ENCODE measurements at places on chromosomes 13 and 19.

DNA sequence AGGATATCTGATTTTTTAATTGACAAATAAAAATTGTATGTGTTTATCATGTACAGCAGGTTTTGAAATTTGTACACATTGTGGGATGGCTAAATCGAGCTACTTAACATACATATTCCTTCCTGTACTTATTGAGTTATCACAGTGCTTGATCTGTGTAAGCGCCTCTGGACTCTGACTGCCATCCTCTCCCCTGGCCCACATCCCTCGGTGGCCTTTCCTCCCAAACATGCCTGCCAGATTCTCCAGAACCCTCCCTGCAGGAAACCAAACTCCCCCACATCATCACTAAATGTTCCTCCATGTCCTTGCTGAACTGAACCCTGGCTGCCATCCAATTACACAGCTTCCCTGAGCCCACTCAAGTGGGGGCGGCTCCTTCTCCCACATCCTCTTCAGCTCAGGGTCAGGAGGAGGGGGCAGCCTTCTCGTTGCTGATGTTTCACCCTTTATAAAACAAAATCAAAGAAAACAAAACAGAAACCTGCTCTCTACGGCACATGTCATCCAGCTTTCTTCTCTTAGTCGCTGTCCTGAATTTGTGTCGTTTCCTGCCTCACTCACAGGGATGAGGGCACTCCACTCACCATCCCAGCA, 97.1 kb upstream of the SPATA13 start:
- DNase-seq = no peak

DNA sequence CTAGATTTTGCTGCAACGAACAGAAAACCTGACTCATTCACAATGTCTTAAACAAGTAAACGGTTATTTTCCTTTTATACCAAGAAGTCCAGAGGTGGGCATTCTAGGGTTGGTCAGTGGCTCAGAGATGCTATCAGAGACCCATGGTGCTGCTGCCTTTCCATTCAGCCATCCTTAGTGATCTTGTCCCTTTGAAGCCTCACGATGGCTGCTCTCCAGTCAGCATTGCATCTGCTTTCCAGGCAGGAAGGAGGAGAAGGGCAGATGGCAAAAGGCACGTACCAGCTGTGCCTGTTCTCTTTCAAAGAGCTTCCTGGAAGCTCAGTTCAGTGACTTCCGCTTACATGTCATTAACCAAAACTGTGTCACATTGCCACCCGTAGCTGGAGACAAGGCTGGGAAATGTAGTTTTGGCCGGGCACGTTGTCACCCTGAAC, 30.1 kb downstream of the WDFY2 start:
- DNase-seq = peak; percentile 69

DNA sequence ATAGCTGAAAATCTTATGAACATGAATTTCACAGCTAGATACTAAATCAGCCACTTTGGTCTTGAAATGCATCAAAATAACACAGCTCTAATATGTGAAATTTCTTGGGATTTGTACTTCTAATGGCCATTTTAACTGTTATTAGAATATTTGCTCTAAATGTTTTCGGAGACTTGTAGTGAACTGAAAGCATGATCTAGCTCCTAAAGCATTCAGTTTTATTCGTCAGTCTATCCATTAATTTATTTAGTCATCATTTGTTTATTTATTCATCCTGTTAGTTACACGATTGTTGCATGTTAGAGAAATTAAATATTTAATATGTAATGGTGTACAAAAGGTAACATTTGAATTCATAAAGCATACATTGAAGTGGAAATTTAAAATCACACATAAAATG, 1132.7 kb downstream of the SLITRK1 start:
- DNase-seq = no peak

GRCh38 chr19:51903192-51903591, 1.6 kb downstream of the ZNF649 start:
- DNase-seq = no peak

DNA sequence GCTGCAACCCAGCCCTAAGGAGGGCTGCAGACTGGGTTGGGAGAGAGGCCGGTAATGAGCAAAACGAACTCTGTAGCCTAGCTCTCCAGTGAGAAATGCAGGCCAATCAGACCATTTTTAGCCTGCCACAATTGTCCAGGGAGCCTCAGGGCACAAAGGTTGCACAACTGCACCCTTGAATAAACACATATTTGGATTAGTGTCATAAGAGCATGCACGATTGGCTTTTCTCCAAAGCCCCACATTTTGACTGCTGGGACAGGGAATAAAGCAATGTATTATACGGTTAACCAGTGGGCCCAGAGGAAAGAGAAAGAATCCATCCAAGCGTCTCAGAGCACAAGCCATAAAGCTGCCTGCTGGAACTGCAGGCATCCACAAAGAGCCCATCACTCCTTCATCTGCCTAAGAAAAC, 729.4 kb upstream of the SGCG start:
- DNase-seq = no peak

GRCh38 chr13:32134241-32135055, 102.9 kb downstream of the FRY start:
- no peak for DNase-seq

DNA sequence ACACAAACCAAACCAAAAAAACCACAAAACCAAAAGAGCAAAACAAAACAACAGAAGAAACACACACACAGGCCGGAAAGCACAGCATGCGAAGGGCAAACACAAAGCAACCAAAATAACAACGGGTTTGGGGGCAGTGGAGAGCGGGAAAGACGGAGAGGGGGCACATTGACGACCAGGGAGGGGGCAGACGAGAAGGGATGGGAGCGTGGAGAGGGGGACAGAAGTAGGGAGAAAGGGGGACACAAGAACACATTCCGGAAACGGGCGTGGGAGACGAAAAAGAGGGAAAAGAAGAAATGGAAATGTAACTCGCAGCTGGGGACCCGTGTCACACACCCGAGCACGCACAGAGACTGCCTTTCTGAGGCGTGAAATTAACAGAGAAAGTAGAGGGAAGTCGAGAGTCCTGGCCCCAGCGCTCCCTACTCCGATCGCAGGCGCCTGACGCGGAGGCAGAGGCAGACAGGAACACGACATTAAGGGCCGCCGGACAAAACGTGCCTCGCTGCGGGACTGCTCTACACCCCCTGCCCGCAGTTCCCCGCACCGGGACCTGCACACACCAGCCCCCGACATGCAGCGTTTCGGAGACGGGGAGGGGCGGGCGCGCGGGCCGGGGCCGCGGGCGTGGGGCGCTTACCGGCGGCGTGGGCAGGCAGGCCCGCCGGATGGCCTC, 652 bp downstream of the POU4F1 start:
- peak; percentile 70 for DNase-seq

DNA sequence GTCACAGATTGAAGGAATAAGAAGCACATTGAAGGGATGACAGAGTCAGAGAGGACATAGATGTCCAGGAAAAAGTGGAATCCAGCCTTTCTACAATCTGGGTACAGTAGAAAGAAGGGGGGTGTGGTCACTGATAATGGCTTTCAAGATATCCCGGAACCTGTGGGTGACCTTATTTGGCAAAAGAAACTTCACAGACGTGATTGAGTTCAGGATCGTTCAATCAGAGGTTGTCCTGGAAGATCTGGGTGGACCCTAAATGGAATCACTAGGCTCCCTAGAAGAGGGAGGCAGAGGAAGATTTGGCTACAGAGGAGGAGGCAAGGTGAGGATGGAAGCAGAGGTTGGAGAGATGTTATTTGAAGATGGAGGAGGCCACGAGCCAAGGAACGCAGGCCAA, 13.0 kb upstream of the SYCN start:
- no peak for DNase-seq

GRCh38 chr13:61179741-61180140, 235.9 kb downstream of the PCDH20 start:
- no peak for DNase-seq

DNA sequence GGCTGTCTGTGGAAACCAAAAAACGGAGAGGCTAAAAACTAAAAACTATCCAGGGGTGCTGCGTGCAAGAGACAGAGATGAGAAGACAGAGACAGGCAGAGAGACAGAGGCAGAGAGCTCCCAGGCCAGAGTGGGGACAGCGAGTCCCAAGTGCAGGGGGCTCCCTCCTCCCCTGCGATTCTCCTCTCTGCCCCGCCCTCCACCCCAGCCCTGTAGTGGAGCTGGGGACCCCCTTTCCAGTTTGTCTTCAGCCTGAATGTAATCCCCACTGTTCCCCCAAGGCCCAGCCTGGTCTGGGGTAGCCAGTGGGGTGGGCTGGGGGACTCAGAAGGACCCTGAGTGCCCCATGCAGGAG, 2.0 kb downstream of the NFIC start:
- no peak for DNase-seq

- no peak for DNase-seq
Measured at GRCh38 chr13:77477299-77477848, 58.1 kb upstream of the SCEL start.

DNA sequence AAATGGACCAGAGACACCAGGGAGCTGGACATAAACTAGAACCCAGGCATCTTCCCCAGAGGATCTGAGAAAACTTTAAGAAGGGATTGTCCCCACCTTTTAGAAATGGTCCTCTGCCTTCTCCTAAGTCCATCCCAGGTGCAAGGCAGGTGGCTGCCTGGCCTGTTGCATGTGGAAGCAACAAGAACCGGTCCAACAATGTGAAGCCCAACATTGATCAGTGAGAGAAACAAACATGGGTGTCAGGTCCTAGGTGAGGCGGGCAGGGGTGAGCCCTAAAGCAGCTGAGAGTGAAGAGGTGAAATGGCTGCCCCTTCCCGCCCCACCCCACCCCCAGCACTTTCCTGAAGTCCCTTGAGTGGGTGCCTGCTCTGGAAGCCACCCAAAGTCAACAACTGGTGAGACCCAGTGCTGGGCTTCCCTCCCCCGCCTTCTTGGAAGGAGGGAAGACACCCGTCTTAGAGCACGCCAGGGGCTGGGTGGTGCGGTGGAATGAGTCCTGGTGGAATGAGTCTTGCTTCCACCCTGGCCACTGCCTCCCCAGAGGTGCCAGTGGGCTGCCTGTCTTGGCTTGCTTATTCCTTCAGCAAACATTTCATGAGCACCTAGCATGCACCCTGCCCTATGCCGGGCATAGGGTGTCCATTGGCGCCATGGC, 1.7 kb downstream of the AP1M1 start:
- DNase-seq = no peak

- no peak for DNase-seq
Measured at GRCh38 chr13:73096638-73097037, 37.8 kb downstream of the KLF5 start.

DNA sequence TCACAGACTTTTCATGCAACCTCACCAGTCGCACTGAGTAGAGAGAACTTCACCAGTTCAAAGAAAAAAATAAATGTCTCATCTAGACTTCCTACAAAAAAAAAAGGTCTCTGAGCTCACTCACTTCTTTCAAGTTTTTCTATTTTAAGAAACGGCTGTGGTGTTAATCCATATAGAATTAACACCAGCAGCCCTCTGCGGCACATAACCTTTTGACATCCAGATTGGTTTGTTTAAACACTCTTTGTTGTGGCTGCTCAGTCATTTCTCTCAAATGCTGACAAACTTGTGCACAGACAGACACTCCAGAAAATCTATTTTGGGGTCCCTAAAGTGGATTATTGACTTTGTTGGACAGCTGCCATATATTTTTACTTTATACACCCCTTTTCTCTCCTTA, 874.9 kb downstream of the EFNB2 start:
- DNase-seq = no peak

GRCh38 chr13:50275392-50276063, 260.3 kb downstream of the KCNRG start:
- no peak for DNase-seq

DNA sequence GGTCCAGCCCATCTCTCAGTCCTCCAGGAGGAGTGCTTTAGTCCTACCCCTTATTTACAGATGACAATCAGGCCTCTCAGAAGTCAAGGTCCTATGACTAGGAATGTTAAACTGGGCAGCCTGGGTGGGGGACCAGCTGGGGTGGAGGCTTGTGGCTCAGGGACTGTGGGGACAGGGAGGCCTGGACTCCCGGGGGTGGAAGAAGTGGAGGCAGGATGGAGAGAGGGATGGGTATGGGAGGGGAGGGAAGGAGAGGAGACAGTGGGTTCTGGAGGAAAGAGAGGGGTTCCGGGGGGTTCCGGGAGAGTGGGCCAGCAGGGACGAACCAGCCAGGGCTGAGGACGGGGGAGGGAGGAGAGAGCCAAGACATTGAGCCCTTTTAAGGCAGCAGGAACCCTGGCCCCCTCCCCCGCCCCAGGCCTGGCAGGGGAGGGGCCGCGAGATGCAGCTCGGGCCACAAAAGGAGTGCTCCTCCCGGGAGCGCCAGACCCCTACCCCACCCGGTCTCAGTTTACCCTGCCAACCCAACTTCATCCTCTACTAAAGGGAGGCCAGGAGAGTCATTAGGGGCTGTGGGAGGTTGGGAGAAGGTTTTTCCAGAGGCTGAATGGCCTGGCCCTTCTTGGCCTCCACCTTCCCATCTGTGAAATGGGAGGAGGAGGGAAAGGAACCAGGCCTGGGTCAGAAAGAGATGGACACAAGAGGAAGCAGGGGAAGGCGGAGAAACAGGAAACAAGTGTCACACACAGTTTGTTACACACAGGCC, 1.7 kb downstream of the DMPK start:
- no peak for DNase-seq

DNA sequence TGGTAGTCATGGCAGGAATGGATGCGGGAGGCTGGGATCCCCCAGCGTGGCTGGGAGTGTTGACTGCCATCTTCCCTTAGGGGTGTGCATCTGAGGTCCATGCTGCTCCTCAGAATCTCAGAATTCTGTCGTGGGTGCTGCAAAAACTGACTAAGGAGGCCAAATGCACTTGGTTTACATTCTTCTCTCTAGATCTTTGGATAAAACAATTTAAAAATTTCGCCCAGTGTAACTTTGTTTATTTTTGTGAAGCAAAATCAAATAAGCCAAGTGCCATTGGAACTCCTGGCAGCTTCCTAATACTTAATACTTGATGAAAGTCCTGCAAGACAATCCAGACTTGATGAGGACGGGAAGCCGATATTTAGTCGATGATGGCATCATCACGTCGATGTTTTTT, 27.8 kb upstream of the TM9SF2 start:
- DNase-seq = no peak

GRCh38 chr19:35083691-35084508, 31.7 kb upstream of the FXYD3 start:
- DNase-seq = peak; percentile 54

GRCh38 chr13:94280349-94280748, 199.1 kb downstream of the DCT start:
- DNase-seq = no peak

DNA sequence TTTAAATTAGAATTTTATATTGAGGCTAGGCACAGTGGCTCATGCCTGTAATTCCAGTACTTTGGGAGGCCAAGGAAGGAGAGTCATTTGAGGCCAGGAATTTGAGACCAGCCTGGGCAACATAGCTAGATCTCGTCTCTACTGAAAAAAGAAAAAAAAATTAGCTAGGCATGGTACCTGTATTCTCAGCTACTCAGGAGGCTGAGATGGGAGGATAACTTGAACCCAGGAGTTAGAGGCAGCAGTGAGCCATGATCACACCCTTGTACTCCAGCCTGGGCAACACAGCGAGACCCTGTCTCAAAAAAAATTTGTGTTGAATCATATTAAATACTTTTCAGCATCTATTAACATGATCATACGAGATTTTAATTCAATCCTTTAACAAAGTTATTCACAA, 4.9 kb downstream of the PMIS2 start:
- DNase-seq = no peak

DNA sequence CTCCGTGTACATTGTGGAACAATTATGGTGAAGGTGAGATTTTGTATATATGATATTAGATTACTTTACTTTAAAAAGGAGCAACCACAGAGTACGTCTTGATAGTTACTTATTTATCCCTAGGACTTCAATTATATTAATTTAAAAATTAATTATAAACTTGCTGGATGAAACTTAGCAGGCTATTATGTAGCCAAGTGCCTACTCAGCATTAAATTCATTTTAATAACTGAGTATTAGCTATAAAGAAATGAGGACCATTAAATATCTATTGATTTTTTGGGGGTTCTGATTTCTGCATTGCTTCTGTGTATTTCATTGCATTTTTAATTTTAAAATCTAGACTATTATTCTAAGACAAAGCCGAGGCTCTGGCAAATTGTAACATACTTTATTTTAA, 109.4 kb downstream of the HS6ST3 start:
- DNase-seq = no peak

Measured in B cell (primary cell).